ENCODE measurements at places on chromosomes 3 and 15.

DNA sequence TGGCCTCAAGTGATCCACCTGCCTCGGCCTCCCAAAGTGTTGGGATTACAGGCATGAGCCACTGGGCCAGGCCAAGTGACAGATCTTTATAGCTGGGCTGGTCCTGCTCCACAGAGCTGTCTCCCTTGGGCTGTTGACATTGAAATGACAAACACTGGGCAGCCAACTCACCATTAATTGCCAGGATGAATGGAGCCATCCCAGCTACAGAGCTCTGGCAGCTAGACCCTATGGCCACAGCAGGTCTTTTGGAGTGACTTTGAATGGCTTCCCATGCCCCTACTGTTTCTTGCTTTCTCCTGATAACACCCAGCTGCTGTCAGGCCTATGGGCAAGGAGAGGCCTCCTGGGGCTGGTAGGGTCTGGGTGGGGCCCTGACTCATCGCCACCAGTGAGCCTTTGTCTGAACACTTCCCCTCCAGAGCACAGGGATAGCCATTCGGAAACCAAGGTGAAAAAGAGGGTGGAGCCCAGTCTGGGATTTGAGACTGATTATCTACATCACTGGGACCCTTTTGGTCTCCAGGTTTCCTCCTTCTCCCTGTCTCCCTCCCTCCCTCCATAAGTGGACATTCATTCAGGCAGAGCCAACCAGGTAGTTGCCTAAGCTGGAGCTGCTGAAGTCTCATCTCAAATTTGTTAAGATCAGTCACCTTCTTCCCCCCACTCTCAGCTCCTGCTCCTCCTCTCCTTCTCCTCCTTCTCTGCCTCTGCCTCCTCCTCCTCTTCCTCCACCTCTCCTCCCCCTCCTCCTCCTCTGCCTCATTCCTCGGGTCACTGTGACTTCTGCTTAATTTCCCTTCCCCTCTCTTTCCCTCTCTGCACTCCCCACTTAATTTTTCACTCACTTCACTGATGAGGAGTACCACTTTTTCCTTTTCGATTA lies 34.0 kb downstream of the BHLHE40 start:
- DNase-seq = no peak

DNA sequence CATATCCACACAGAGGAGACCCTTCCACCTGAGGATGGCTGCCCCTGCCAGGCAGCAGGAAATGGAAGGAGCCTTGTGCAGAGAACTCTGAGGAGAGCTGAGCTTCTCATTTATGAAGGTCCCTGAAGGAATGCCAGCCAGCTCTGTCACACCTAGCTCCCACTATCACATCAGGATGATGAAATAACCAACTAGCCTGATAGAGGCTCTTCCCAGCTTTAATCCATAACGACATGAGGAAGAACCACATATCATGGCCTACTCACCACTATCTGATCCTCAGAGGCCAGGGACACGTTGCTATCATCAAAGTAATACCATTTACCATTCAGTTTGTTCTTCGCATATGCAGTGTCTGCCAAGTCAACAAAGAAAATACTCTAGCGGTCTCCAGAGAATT lies 1.5 kb upstream of the C3orf62 start:
- no peak for DNase-seq

DNA sequence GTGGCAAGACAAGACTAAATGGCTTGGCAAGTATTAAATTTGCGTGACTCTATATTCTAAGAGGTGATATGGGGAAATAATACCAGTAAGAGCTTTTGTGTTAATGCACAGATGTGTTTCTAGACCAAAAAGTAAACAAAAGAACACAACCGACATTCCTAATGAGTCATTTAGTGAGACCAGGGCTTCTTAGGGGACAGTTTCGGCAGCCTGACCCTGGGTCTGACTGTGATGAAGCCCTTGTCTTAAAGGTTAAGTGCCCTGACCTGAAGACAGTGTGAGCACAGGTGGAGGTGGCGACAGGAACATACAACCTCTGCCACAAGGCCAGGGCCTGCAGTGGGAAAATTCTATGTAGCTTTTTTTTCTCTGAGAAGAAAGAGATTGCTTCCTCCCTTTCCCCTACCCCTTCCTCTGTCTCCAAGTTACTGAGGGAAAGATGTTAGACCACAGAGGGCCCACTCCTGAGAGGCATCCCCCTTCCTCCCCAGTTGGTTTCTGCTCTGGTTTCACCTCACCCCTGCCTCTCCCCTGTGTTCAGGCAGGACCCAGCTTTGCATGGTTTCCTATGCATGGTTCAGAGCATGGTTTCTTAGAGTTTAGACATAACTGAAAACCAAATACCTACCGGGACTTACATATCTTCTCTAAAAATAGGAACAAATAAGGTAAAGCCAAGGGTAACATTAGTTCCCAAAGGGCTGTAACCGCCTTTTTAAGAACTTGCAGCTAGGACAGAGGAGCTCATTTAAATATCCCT lies 24.8 kb upstream of the CMTM7 start:
- DNase-seq = no peak

- DNase-seq = no peak
These were observed 134.6 kb upstream of the ROPN1 start for GRCh38 chr3:124126436-124127023.
